ENCODE measurements at places on chromosomes 4 and X.

GRCh38 chr4:40305328-40306170 lies 29.6 kb upstream of the CHRNA9 start:
- no peak for DNase-seq

- no peak for DNase-seq
These were observed 508.5 kb downstream of the MID1IP1 start for GRCh38 chrX:39309721-39310152.

GRCh38 chrX:10062980-10063379 lies 93.8 kb upstream of the CLCN4 start:
- no peak for DNase-seq

DNA sequence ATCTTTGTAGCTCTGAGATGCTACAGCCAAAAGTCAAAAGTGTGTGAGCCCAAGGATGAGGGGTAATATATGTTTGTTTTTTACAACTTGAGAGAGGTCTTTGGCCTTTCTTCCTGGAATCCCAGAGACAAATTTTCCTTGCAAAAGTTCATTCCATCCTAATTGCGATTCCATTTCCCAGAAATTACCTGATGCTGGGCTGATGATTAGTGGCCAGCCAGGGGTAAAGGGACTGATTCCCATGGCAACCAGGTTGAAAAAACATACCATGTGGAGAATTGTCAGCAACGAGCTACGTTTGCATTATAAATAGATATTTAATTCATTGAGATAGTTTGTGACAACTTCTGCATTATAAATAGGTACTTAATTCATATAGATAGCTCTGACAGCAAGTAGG lies 17.8 kb downstream of the IGSF1 start:
- DNase-seq: no peak

GRCh38 chr4:18291256-18291655 lies 269.7 kb upstream of the LCORL start:
- DNase-seq: no peak

- DNase-seq: no peak
These were observed 116.3 kb downstream of the STOX2 start for GRCh38 chr4:184021389-184021788.

DNA sequence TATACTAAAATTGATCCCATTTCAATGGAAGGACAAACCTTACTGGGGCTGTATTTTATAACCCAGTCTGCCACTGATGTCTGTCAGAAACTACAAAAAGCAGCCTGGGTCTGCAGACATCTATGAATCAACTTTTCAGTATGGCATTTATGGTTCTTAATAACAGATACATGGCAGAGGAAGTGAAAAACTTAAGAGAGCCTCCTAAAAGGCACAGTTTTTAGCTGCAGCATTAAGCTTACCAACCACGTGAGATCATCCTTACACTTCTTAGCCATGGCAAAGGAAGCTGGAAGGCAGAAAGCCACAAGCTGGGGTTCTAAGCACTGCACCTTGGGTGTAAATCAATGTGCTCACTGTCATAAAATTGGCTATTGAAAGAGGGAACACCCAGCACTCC lies 16.6 kb upstream of the UGT2B17 start:
- DNase-seq: no peak

- no peak for DNase-seq
These were observed 77.0 kb upstream of the STX18 start for GRCh38 chr4:4618847-4619246.

DNA sequence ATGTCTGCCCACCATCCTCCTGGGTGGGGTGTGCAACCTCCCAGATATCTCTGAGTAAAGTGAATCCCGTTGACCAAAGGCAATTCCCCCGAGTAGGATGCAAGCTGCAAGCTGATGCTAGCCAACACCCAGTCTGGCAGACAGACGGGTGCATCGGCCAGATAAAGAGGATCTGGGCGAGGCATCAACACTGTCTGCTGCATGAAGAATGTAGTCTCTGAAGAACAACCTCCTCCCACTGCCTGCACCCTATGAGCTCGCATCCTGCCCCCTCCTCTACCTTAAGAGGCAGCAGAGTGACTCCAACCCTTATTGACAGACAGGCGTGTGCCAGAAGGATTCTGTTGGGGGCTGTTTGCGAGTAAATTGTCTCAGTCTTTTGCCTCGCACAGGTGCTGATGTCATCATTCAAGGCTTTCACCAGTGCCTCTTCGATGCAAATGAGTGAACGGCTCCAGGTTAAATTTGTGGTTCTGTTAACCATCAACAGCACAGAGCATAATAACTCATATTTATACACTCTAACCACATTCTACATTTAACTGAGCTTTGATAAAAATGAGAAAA lies 546.9 kb downstream of the BCOR start:
- no peak for DNase-seq

GRCh38 chr4:15186149-15186548 lies 183.9 kb downstream of the CPEB2 start:
- DNase-seq: no peak

GRCh38 chr4:37568489-37568888 lies 117.7 kb downstream of the RELL1 start:
- no peak for DNase-seq

GRCh38 chrX:120251471-120252011 lies 929 bp downstream of the ZBTB33 start:
- DNase-seq: no peak

GRCh38 chrX:2479420-2479780 lies 21.4 kb downstream of the DHRSX start:
- no peak for DNase-seq

DNA sequence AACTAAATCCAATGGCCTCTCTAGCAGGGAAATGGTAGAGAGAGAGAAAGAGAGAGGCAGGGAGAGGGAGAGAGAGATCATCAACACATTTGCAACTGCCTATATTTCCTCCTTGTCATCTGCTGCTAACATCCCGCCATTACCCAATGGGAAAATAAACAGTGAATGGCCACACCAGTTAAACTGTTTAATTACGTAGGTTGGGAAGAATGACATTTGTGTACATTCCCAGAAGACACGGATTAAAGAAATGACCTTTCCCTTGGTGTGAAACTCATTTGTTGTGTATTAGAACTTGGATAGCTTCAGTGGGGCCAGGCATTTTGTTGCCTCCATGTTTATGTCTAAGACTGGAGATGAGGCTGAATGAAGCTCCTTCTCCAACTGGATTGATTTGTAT lies 95.8 kb upstream of the GPC4 start:
- no peak for DNase-seq

- DNase-seq: no peak
These were observed 81.8 kb downstream of the MID1IP1 start for GRCh38 chrX:38882894-38883626.

DNA sequence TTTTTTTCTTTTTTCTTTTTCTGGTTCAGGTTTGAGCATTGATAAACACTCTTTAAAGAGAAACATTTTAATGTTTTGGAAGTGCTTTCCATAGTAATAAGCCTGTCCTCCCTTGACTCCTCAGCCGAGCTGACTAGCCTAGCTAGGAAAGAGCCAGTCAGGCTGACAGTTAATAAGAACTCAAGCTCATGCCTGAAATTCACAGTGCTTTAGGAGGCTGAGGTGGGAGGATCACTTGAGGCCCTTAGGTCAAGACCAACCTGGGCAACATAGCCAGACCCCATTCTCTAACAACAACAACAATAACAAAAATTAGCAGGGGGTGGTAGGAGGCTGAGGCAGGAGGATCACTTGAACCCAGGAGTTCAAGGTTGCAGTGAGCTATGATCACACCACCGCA lies 53.4 kb upstream of the ZCCHC13 start:
- DNase-seq: no peak

DNA sequence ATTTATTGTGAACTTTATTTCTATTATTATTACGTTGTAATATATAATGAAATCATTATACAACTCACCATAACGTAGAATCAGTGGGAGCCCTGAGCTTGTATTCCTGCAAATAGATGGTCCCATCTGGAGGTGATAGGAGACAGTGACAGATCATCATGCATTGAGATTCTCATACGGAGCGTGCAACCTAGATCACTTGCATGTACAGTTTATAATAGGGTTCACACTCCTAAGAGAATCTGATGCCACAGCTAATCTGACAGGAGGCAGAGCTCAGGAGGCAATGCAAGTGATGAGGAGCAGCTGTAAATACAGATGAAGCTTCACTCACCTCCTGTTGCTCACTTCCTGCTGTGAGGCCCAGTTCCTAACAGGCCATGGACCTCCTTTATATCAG lies 2170.2 kb downstream of the PCDH7 start:
- no peak for DNase-seq

GRCh38 chrX:154307202-154307601 lies 11.6 kb downstream of the TKTL1 start:
- DNase-seq: no peak

DNA sequence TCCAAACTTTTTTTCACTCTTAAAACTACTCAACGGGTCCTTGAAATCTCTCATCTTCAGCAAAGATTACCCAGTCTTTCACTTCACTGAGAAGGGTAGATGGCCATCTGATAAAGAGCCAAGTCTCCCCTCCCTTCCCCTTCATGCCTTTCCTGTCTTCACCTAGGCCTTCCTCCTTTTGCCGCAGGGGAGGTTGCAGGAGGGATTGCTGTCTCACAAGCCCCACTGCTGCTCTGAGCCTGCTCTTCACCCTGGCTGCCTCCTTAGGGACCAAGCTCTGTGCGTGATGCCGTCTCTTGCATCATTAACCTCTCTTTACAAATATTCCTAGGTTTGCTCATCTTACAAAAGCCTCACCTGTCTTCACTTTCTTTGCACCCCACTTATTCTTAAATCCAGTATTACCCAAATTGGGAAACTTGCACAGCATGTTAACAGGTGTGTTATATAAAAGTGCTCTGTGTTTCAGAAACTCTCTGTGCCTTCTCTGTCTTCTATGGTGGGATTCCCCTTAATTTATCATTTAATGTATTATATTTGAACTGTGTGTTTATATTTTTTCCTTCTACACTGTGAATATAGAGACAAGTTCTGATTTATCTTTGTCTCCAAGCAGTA lies 3.8 kb downstream of the ZFX start:
- DNase-seq: no peak

DNA sequence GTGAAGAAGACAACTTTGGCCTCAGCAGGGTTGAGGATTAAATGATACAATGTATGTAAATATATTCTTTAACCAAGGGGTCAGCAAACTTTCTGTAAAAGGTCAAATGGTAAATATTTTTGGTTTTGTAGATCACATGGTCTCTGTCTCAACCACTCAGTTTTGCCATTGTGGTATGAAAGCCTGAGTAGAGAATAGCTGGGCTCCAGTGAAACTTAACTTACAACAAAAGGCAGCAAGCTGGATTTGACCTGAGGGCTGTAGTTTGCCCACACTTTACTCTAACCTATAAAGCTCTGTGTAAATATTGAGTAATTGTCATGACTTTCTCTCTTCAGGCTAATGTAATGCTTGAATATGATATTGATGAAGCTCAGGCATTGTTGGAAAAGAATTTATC lies 19.6 kb downstream of the VBP1 start:
- DNase-seq: no peak

GRCh38 chrX:99782516-99783040 lies 627.5 kb downstream of the PCDH19 start:
- DNase-seq: no peak

DNA sequence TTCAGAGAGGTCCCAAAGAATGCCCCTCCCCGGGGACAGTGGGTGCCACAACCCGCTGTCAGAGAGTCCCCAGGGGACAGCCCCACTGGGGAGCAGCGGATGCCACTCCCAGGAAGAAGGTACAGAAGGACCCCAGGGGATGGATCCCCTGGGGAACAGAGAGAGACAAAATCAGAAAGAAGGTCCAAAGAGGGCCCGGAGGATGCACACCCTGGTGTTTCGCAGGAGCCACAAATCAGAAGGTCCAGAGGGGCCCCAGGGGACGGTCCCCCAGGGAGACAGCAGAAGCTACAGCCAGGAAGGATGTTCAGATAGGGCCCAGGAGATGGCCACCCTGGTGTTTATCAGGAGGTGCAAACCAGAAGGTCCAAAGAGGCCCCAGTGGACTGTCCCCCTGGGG lies 1.4 kb downstream of the TEX13D start:
- DNase-seq: no peak

- DNase-seq: no peak
These were observed 2201.6 kb upstream of the TENM3 start for GRCh38 chr4:180041576-180041975.

DNA sequence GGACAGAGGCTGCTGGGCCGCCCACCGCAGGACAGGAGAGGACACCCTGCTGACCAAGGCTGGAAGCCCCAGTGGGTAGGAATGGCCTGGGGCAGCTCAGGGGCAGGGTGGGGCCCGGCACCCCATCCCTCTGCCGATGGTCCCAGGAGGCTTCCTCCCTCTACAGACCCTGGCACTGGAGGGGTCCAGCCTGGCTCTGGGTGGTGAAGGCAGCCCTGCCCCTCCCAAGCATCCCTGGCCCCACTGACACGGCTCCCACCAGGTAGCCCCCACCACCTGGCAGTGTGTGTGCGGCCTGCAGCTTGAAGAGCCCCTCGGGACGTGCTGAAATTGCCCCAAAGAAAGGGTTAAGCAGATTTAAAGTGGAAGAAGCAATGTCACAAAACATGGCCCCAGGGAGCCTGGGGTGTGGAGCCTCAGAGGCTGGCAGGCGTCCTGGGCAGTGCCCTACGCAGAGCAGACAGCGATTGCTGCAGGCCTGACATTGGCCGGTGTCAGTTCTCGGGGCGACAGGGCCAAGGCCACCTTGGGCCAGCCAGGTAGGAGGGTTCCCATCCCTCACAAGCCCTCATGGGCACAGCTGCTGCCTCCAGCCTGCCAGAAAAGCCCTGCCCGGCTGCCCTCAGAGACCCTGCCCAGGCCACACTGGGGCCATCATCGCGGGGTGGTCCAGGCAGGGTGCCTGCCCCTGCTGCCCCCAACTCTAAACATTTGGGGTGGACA lies 80.5 kb downstream of the FAM53A start:
- DNase-seq: no peak

- no peak for DNase-seq
These were observed 17.2 kb upstream of the COL25A1 start for GRCh38 chr4:109319684-109320083.

- DNase-seq: no peak
These were observed 1860.5 kb upstream of the ADGRL3 start for GRCh38 chr4:59339631-59340030.

DNA sequence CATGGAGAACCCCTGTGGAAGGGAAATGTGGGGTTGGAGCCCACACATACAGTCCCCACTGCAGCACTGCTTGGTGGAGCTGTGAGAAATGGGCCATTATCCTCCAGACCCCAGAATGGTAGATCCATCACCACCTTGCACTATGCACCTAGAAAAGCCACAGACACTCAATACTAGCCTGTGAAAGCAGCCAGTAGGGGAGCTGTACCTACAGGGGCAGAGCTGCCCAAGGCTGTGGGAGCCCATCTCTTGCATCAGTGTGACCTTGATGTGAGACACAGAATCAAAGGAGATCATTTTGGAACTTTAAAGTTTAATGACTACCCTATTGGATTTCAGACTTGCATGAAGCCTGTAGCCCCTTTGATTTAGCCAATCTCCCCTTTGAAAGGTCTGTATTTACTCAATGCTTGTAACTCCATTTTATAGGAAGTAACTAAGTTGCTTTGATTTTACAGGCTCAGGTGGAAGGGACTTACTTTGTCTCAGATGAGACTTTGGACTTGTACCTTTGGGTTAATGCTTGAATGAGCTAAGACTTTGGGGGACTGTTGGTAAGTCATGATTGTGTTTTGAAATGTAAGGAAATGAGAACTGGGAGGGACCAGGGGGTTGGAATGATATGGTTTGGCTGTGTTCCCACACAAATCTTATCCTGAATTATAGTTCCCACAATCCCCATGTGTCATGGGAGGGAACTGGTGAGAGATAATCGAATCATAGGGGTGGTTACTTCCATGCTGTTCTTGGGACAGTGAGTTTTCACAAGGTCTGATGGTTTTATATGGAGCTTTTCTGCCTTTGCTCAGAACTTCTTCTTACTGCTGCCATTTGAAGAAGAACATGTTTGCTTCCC lies 352.6 kb downstream of the INPP4B start:
- no peak for DNase-seq

GRCh38 chr4:175953960-175954521 lies 111.6 kb upstream of the WDR17 start:
- DNase-seq: no peak
